ENCODE measurements at places on chromosomes 4 and X.

- no peak for DNase-seq
Observed at GRCh38 chr4:1093391-1094335, 19.7 kb downstream of the RNF212 start.

DNA sequence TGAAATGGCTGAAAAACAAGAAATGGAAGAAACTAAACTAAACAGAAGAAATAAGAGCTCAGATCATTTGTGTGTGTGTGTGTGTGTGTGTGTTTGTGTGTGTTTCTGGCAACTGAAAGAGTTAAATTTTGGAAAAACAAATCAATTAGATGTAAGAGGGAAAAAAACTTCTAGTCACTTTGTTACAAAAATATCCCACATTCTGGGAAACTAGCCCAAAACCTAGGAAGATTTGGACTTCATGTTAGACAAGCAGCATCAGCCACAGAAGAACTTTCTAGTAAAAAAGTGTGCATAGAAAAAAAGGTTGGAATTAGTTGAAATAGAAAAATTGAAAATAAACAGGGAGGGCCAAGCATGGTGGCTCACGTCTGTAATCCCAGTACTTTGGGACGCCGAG, 111.6 kb upstream of the PRKG2 start:
- no peak for DNase-seq

- no peak for DNase-seq
Observed at GRCh38 chrX:123713434-123713833, 19.4 kb downstream of the THOC2 start.

- no peak for DNase-seq
Observed at GRCh38 chr4:86247320-86247719, 112.5 kb downstream of the MAPK10 start.
